T-helper 2 cell treated with Interferon-gamma antibody and Interleukin-4, amounts not matched to agents 100 ng/mL and 5 ng/mL, for 36 hours (primary cell): ENCODE measurements at places on chromosomes 5 and 9. TPM values are rescaled to one million over a fixed set of nuclear protein-coding genes. Genes with fewer than 3 reads are reported as not detected.

Gene KIAA0825
- 1.1 and 1.3 TPM in 2 replicates for total RNA-seq

Gene CCDC171
- 0.98 and 1.5 TPM in 2 replicates for total RNA-seq

Gene GOLPH3
- total RNA-seq = 78.0 and 80.6 TPM in 2 replicates

Gene XPA
- total RNA-seq = 13.2 and 15.8 TPM in 2 replicates

Gene TAF11L12
- total RNA-seq = not detected in 2 replicates

Gene GARIN3
- not detected in 2 replicates for total RNA-seq

Gene RMRP
- total RNA-seq = 5,282 and 6,266 TPM in 2 replicates

Gene HEMGN
- 3.0 and 3.6 TPM in 2 replicates for total RNA-seq

Gene GRXCR2
- not detected in 2 replicates for total RNA-seq

Gene ACOT12
- not detected in 2 replicates for total RNA-seq

Gene KLHL3
- total RNA-seq = 5.4 and 6.2 TPM in 2 replicates

Gene PAIP1
- total RNA-seq = 37.1 and 41.3 TPM in 2 replicates

Gene ZFP37
- total RNA-seq = 0.32 and 0.48 TPM in 2 replicates

Gene IFNA21
- total RNA-seq = not detected in 2 replicates

Gene RAB14
- 61.0 and 64.9 TPM in 2 replicates for total RNA-seq

Gene PRR7
- 6.0 and 7.4 TPM in 2 replicates for total RNA-seq

Gene ZBTB43
- total RNA-seq = 15.9 and 19.2 TPM in 2 replicates

Gene SLC6A19
- total RNA-seq = not detected in 2 replicates

Gene PLAC8L1
- 1.1 TPM in 1 of 2 replicates, not detected in the other for total RNA-seq

Gene SLC28A3
- total RNA-seq = 0.09 and 0.14 TPM in 2 replicates

Gene ANKRD31
- 0.16 and 0.18 TPM in 2 replicates for total RNA-seq

Gene FOXD4L4
- 0.09 and 0.23 TPM in 2 replicates for total RNA-seq

Gene AGXT2
- total RNA-seq = not detected in 2 replicates

Gene IL5
- total RNA-seq = 7.3 and 7.7 TPM in 2 replicates

Gene ZBED3
- total RNA-seq = 0.59 and 0.80 TPM in 2 replicates

Gene RASGRF2
- total RNA-seq = 7.9 and 9.3 TPM in 2 replicates

Gene QRFP
- total RNA-seq = not detected in 2 replicates

Gene ADAMTS19
- total RNA-seq = not detected in 2 replicates

Gene IFNE
- total RNA-seq = not detected in 2 replicates

Gene TPPP
- 0.18 and 0.34 TPM in 2 replicates for total RNA-seq

Gene UIMC1
- total RNA-seq = 45.4 and 49.7 TPM in 2 replicates

Gene SURF2
- 14.5 and 16.0 TPM in 2 replicates for total RNA-seq

Gene ASS1
- total RNA-seq = 1.9 and 2.1 TPM in 2 replicates

Gene ZNF462
- 0.05 and 0.18 TPM in 2 replicates for total RNA-seq

Gene PCDHGA2
- total RNA-seq = 0.14 and 0.23 TPM in 2 replicates

Gene LCN9
- not detected in 2 replicates for total RNA-seq

Gene PCDHA13
- total RNA-seq = not detected in 2 replicates
